ENCODE measurements at places on chromosomes 16 and 17.

DNA sequence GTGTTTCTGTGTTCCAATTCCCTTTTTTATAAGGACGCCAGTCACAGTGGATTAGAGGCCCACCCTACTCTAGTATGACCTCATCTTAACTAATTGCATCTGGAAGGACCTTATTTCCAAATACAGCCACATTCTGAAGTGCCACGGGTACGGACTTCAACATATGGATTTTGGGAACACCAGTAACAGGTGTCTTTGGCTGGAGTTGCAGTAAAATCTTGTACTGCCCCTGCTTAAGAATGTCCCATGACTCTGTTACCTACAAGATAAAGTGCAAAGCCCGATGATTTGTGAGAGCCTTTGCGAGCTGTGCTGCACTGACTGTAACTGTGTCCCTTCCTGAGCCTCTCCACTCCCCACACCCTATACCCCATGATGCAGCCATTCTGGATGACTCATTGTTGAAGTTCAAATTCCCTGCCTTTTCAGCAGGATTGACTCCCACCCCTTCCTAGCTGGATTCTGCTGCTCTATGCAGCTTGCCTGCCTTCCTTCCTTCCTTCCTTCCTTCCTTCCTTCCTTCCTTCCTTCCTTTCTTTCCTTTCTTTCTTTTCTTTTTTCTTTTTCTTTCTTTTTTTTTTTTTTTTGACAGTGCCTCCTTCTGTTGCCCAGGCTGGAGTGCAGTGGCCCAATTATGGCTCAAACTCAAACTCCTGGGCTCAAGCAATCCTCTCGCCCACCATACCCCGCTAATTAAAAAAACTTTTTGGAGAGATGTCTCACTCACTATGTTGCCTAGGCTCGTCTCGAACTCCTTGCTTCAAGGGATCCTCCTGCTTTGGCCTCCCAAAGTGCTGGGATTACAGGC lies 2.1 kb downstream of the HCRT start:
- H3K36me3 ChIP-seq, result peaks cover 4% of the 10 kb centered on the region
- H3K27me3 ChIP-seq, result peaks cover 15% of the 10 kb centered on the region
- H3K27ac ChIP-seq, result peak overlapping the region; percentile 95

GRCh38 chr17:69575346-69575761 lies 160.9 kb downstream of the MAP2K6 start:
- no peak for DNase-seq
- no peak overlapping the region for H3K4me3 ChIP-seq
- H3K27ac ChIP-seq, result no peak overlapping the region
- H3K27me3 ChIP-seq, result no peaks in the 10 kb centered on the region

DNA sequence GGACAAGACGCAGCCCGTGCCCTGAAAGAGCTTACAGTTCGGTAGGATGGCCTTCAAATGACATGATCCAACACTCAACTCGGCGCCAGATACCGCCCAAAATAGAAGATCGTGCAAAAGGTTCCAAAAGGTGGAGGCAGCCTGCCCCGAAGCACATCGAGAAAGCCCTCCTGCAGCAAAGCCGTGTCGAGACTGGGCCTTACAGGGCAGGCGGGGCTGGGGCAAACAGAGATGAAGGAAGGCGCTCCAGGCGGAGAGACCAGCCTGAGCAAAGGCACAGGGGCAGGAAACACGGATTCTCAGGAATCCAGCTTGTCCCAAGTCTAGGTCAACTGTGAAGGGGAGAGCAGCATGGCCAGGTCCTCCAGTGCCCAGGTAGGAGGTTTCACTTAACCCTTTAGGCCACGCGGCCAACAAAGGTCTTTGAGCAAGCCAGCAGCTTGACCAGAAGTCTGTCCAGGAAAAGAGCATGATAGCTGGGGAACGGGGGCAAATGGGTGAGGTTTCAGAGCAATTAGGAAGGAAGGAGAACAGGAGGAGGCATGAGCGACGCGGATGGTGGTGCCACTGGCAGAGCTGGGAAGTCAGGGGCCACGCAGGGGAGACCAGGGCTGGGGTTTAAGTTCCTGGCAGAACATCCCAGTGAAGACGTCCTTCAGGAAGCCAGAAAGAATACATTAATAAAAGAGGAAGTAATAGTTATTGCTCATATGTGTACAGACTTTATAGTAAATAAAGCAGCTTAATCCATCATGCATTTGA lies 21.2 kb upstream of the EIF1 start:
- no peak for DNase-seq
- H3K4me1 ChIP-seq, result peaks cover 63% of the 10 kb centered on the region
- H3K27me3 ChIP-seq, result peaks cover 7% of the 10 kb centered on the region
- H3K36me3 ChIP-seq, result peaks cover 2% of the 10 kb centered on the region
- peak overlapping the region; percentile 98 for H3K27ac ChIP-seq

GRCh38 chr16:23757116-23757515 lies 2.3 kb downstream of the CHP2 start:
- H3K4me1 ChIP-seq, result no peaks in the 10 kb centered on the region
- peaks cover 50% of the 10 kb centered on the region for H3K27me3 ChIP-seq
- H3K27ac ChIP-seq, result no peak overlapping the region
- no peak overlapping the region for H3K4me3 ChIP-seq

DNA sequence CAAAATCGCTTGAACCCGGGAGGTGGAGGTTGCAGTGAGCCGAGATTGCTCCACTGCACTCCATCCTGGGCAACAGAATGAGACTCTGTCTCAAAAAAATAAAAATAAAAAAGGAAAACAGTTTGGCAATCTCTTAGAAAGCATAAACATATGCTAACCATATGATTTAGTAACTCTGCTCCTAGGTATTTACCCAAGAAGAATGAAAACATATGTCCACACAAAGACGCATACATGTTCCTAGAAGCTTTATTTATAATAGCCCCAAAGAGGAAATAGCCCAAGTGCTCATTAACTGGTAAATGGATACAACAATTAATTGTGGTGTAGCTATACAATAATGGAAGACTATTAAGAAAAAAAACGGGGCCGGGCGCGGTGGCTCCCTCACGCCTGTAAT lies 18.5 kb upstream of the CDH1 start:
- no peaks in the 10 kb centered on the region for H3K27me3 ChIP-seq
- DNase-seq, result no peak
- H3K4me1 ChIP-seq, result peaks cover 18% of the 10 kb centered on the region
- H3K36me3 ChIP-seq, result no peaks in the 10 kb centered on the region
- H3K27ac ChIP-seq, result no peak overlapping the region

DNA sequence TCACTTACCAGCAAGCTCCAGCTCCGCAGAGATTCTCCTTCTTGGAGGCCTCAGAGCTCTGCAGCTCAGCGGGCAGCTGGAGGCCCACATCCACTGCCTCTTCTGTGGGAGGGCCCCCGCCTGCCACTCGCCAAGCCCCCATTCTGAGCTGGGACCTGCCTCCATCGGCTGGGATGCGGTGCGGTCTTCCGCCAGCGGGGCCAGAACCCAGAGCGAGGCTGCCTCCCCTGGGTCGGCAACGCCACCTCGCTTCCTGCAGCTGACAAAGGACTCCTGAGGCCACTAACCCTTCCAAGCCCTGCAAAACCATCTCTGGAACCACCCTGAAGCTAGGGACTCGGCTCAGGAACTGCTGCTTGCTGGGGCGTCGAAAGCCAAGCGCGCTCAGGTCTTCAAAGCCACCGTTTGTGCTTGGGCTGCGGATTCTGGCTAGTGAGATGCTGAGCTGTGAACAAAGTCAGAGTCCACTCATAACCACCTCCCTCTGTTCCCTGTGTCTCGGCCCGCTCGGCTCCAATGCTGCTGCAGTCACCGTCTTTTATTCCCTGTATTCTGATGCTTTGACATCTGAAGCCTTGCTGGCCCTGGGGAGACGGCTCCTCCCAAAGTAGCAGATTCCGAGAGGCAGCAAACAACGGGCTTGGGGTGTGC lies 174.3 kb downstream of the ENGASE start:
- no peak overlapping the region for H3K27ac ChIP-seq
- no peak overlapping the region for H3K4me3 ChIP-seq
- H3K36me3 ChIP-seq, result no peaks in the 10 kb centered on the region
- H3K27me3 ChIP-seq, result peaks cover 5% of the 10 kb centered on the region

DNA sequence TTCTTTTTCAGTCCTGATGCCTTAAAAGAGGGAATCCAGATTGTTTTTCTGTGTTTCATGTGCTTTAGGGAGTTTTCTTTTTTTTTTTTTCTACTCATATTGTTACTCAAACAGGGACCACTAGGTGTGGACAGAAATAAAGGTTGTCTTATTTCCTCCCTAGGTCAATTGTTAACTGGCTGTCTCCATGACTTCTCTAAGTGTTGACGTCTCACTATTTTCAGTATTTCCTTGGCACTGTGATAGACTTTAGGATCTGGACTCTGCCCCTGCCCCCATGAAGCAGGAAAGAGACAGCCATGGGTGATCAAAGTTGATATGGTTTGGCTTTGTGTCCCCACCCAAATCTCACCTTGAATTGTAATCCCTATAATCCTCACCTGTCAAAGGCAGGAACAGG lies 73.7 kb downstream of the AKAP1 start:
- no peak for DNase-seq
- H3K36me3 ChIP-seq, result no peaks in the 10 kb centered on the region
- no peak overlapping the region for H3K27ac ChIP-seq
- H3K27me3 ChIP-seq, result peaks cover 7% of the 10 kb centered on the region
- H3K4me3 ChIP-seq, result no peak overlapping the region

GRCh38 chr16:75019586-75019985 lies 20.8 kb downstream of the ZNRF1 start:
- no peaks in the 10 kb centered on the region for H3K27me3 ChIP-seq
- DNase-seq, result no peak
- H3K4me1 ChIP-seq, result peaks cover 53% of the 10 kb centered on the region

- no peaks in the 10 kb centered on the region for H3K36me3 ChIP-seq
- H3K27ac ChIP-seq, result no peak overlapping the region
- H3K4me1 ChIP-seq, result peaks cover 2% of the 10 kb centered on the region
- H3K4me3 ChIP-seq, result no peak overlapping the region
- peaks cover 10% of the 10 kb centered on the region for H3K27me3 ChIP-seq
These were observed 8.0 kb upstream of the WFDC1 start for GRCh38 chr16:84286578-84287240.

DNA sequence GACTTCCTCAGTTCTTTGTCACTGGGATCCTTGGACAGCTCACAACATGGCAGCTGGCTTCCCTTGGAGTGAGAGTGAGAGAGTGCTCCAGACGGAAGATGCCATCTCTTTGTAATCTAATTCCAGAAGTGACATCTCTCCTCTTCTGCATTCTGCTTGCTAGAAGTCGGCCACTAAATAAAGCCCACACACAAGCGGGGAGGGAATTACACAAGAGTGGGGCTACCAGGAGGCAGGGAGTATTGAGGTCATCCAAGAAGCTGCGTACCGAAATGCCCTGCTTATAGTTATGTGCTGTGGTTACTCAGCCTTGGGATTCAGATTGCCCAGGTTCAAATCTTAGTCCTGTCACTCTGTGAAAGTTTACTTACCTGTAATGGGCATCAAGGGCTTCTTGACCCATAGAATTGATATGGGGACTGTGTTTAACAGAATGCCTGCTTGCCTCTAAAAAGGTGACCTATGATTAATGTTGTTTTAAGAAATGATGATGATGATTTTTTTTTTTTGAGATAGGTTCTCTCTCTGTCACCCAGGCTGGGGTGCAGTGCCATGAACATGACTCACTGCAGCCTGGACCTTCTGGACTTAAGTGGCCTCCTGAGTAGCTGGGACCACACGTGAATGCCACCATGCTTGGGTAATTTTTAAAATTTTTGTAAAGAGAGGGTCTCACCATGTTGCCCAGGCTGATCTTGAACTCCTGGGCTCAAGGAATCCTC lies 120.9 kb upstream of the HS3ST2 start:
- no peaks in the 10 kb centered on the region for H3K36me3 ChIP-seq
- H3K4me1 ChIP-seq, result no peaks in the 10 kb centered on the region
- no peak overlapping the region for H3K4me3 ChIP-seq

Measured in activated T-helper 1 cell treated with anti-CD3 and anti-CD28 coated beads, Interleukin-12 subunit alpha, Interleukin-12 subunit beta, Interleukin-2, Interleukin-4 antibody, amounts not matched to agents 30 ng/mL and 10 ng/mL and 1 ng/mL, durations not matched to agents 14 hours and 24 hours and 36 hours (primary cell).